ENCODE measurements at places on chromosomes 4 and X.

GRCh38 chrX:50430917-50431575, 39.6 kb downstream of the DGKK start:
- no peak for DNase-seq

GRCh38 chr4:184359888-184360287, 114.5 kb downstream of the IRF2 start:
- DNase-seq, result no peak

DNA sequence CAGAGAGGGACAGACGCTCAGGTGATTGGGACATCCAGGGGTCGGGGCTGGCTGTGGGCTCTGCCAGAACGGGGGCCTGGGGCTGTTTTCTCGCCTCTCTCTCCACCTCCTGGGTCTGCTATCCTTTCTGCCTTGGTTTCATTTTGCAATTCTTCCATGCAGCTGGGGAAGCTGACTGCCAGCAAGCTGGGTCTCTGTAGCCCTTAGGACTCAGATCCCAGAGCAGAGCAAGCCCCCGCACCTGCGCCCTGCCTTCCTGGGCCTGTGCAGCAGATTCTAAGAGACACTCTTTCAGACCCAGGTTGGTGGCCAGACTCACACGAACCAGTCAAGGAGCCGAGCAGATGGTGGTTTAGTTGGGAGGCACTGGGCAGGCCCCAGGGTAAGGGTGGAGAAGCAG, 59.1 kb upstream of the GRPEL1 start:
- no peak for DNase-seq

GRCh38 chrX:10519761-10520160, 100.6 kb downstream of the MID1 start:
- no peak for DNase-seq

All from Caki2 (cell line).